ENCODE measurements at places on chromosomes 6 and 20.

- DNase-seq, result peak; percentile 34
Observed at GRCh38 chr6:63571361-63572043, 778 bp upstream of the LOC128125822 start.

GRCh38 chr6:135301304-135301703, 120.2 kb downstream of the MYB start:
- no peak for DNase-seq

GRCh38 chr6:81704700-81705099, 47.8 kb downstream of the TENT5A start:
- DNase-seq, result no peak

DNA sequence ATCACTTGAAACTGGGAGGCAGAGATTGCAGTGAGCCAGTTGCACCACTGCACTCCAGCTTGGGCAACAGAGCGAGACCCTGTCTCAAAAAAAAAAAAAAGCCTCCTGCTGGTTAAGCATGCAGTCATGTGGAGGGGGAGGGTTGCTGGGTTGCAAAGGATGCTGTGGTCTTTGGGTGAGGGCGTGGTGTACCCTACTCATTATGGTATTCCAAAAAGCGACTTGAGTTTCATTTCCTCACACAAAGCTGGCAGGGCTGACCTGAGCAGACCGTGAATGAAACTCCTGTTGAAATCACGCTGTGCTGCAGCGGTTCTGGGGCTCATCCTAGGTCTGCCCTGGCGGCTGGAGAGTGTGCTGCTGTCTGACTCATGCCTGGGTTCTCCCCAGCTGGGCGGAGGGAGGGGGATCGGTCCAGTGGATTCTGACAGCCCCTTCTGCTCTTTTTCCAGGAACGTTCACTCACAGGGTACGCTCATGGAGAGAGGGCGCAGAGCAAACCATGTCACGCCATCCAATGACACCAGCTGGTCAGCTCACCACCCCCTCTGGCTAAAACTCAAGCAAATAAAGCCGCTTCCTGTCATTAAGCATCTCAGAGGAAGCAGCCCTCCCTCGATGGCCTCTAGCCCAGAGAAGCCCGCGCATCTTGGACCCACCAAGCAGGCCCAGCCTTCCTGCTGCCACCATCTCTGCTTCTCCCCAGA, 166.2 kb downstream of the SCML4 start:
- DNase-seq, result no peak

- DNase-seq, result peak; percentile 4
Observed at GRCh38 chr6:75349262-75349984, 64.8 kb upstream of the TMEM30A start.

GRCh38 chr20:6940048-6940447, 172.6 kb downstream of the BMP2 start:
- DNase-seq, result peak; percentile 17

DNA sequence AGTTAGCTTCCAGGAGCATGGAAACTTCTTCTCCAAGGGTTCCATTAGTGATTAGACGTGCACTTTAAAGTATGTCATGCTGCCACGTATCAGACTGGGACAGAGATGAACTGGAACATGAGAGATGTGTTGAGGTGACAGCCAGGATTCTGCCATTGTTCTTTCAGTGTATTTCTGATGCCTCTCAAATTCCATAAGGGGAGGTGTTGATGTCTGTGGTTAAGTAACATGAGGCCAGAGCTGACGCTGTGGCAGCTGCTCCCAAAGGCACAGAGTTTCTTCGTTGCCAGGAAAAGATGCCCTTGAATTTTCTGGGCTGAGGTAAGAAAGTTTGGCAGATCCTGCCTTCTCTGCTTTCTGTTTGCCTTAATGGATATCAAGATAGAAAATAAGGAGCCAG, 63.5 kb downstream of the TRMT6 start:
- DNase-seq, result no peak

DNA sequence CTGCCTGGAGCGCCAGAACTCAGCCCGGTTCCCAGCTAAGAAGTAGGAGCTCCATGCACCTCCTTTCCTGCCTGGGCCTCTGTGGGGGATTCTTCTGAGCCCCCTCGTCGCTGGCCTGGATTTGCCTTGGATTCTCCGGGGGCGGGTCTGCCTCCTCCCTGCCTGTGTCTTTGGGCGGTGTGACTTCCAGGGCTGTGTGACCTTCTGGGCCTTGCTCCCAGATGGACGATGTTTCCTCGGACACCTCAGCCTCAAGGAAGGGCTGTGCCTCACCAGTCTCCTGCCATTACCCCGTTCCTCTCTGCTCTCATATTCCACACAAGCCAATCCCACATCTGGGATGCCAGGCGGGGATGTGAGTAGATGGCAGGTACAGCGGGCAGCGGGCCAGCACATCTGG, 76.8 kb downstream of the ERMARD start:
- no peak for DNase-seq

DNA sequence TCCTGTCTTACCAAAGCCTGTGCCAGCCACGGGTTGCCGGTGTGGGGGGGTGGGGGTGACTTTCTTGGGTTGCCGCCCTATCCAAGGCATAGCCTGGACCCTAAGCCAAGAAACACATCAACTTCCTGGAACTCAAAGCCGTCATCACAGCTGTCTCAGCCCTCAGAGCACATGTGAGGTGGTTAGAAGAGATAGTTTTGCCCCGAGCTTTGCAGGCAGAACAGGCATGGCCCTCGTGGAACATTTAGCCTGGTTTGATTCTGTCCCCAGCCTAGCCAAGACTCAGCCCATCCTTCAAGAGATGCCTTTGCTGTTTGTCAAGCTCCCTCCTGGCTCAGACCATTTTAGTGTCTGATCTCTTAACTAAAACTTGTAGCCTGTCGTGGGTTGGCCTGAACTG, 64.9 kb downstream of the RREB1 start:
- DNase-seq, result no peak

- DNase-seq, result no peak
Observed at GRCh38 chr6:169171951-169172350, 81.7 kb downstream of the THBS2 start.

DNA sequence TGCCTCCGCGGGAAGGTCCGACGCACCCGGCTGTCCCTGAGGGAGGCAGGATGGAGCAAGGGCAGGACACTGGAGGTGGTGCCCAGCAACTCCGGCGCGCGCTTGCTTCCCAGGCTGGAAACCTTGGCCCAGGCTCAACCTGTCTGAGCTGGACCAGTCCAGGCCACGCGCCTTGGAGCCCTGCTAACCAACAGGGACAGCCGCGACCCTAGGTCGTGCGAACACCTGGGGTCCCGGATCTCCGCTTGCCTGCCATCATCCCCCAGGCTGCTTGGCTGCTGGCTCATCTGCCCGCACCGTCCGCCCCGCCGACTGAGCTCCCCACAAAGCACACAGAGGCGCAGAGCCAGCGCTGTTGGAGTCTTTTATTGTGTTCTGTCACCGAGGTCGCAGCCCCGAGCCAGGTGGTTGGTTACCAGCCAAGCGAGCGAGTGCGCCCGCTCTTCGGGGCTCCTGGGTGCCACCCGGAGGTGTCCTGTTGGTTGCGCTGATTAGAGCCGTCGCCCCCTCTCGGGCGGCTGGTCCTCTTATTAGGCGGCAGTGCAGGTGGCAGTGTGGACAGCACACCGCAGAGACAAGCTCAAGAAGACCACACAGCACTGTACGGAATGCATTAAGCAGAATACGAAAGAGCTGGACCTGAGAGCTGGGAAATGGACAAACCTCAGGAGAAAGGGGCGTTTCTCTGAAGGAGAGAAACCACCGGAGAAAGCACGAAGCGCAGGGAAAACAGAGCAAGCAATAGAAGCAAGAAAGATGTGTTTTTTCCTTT, 3.8 kb downstream of the COL12A1 start:
- peak; percentile 91 for DNase-seq

DNA sequence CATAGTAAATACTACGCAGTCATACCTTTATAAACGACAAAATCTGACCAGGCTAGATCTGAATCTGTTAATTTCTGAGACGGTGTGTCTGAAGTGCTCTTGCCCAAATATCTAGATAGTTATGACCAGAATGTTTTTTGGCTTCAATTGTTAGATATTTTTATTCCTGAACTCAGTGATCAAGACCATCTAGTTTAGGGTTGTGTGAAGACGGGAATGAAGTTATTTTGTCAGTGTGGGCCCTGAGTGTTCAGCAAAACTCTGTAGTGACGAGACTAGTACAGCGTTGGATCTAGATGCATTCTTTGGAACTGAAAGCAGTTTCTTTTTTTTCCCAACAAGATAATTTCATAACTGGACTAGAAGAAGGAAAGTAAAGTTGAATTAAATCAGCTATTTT, 3.1 kb downstream of the STXBP5 start:
- no peak for DNase-seq

- DNase-seq, result no peak
Observed at GRCh38 chr6:137666202-137666774, 172.1 kb upstream of the OLIG3 start.

DNA sequence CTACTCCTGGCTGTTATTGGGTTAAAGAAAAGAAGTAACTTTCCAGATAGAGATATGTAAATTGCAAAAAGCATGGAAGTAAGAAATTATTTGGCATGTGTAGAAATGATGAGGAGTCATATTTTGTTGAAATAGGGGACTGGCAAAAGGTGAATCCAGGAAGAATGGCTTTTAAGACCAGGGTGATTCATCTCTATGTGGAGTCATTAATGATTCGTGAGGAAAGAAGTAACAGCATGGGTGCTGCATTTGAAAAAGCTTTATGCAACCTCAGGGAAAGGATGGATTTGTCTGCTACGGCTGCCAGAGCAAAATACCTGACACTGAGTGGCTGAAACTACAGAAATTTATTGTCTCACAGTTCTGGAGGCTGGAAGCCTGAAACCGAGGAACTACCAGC, 14.8 kb upstream of the SYNE1 start:
- no peak for DNase-seq

- DNase-seq, result no peak
Observed at GRCh38 chr6:53239526-53239925, 90.9 kb upstream of the GCM1 start.

GRCh38 chr6:30687659-30688431, 1.4 kb upstream of the PPP1R18 start:
- DNase-seq, result no peak

DNA sequence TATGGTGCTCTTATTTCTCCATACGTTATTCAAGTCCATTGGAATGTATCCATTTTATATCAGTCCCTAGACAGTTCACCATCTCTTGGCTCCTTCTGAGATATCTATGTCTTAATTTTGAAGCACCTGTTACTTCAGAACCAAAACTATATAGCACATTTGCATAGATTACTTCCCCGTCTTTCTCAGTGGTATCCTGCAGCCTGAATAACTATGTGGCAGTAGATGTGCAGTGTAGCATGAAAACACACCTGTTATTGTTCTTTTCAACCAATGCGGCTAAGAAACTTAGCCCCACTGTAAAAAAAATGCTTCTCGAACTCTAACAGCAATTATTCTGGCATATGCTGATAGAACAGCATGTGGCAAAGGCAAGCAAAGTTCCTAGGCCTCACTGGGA, 1184.4 kb upstream of the ADGRB3 start:
- DNase-seq, result no peak

- no peak for DNase-seq
Observed at GRCh38 chr20:3925899-3926638, 36.9 kb downstream of the PANK2 start.

- peak; percentile 73 for DNase-seq
Observed at GRCh38 chr20:51639206-51639832, 96.8 kb upstream of the NFATC2 start.

DNA sequence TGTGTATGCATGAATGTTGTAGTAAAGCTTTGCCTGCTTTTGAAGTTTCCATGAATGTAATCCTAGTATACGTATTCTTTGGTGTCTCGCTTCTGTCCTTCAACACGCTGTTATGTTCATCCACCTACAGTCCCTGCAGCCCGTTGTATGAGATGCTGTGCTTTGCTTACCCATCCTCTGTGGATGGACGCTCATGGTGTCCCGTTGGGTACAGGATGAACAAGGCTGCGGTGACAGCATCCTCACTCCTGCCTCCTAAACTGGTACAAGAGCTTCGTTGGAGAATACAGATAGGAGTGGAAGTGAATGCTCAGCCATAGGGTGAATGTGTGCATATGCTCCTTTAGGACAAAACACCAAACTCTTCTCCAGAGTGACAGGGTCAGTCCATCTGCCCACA, 366.2 kb downstream of the ZFAND3 start:
- no peak for DNase-seq

GRCh38 chr6:93581371-93581770, 162.0 kb upstream of the EPHA7 start:
- DNase-seq, result no peak

- peak; percentile 30 for DNase-seq
Observed at GRCh38 chr6:31396422-31397152, 6.8 kb upstream of the MICA start.

DNA sequence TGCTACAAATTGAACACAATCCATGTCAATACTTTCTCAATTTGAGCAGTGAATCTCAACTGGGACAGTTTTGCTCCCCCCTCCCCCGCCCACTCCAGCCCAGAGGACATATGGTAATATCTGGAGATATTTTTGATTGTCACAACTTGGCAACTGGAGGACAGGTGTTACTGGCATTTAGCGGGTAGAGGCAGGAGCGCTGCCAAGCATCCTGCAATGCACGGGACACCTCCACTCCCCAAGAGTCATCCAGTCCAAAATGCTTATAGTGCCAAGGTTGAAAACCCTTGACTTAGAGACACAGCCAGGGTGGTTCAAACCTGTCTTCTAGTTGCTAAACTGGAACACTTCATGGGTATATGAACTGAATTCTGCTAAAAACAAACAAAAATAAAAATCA, 26.9 kb upstream of the LRRC1 start:
- DNase-seq, result no peak

DNA sequence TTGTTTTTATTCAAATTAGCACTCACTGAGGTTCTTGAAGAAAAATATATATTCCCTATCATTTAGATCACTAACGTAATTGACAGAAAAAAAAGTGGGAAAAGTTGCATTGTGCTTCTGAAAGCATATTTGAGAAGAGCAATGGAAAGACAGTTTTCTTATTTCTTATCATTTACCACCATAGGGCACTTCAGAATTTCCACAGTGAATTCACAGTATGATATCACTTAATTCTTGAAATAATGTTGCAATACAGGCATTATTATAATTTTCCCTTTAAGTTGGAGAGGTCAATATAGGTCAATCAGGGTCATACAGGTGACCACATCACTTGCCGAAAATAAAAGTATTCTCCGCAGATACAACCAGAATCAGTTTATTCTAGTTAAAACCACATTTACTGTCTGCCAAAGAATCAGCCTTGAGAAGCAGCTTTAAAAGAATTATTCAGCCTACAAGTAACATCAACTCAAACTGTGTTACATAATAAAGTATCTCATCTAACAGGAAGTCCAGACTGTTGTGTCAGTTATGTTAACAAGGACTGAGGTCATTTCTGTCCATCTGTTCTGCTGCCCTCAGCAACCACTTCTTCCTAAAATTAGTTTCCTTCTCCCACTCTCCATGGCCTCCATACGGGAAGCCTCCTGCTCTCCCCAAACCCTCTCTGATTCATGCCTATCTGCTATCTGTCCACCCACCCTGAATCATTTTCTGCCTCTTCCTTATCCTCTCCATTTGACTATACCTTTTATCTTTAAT, 121.2 kb downstream of the SIM1 start:
- no peak for DNase-seq

- DNase-seq, result no peak
Observed at GRCh38 chr20:48298433-48298832, 513.2 kb upstream of the SULF2 start.

GRCh38 chr6:143758551-143758950, 80.8 kb downstream of the PHACTR2 start:
- DNase-seq, result no peak

All from T47D (cell line).